Naive thymus-derived CD4-positive, alpha-beta T cell (primary cell): ENCODE measurements at places on chromosomes 13 and 19. TPM values are rescaled to one million over a fixed set of nuclear protein-coding genes. Genes with fewer than 3 reads are reported as not detected.
A peak's percentile ranks its signal among the peaks of the same experiment; 100 is the strongest.

GRCh38 chr13:50760751-50761150, 82.7 kb downstream of the DLEU7 start:
- DNase-seq, result no peak

DNA sequence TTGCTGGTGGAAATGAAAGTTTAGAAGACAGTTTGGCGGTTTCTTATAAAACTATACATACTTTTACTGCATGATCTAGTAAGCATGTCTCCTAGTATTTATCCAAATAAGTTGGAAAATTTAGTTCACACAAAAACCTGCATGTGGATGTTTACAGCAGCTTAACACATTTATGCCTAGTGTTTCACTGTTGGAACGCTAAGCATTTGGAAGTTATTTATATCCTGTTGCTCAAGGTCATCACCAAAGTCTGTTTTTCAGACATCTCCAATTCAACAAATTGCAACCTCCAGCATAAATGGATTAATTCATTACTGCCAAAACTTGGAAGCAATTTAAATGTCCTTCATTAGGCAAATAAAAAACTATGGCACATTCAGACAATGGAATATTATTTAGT, 461.8 kb downstream of the SUCLA2 start:
- DNase-seq, result no peak

Gene FPR1
- 6.4 TPM for total RNA-seq

Gene RGL3
- total RNA-seq, result not detected

GRCh38 chr13:31891472-31891871, 140.1 kb upstream of the FRY start:
- DNase-seq, result no peak

Gene SLC27A1
- 15.1 TPM for total RNA-seq

DNA sequence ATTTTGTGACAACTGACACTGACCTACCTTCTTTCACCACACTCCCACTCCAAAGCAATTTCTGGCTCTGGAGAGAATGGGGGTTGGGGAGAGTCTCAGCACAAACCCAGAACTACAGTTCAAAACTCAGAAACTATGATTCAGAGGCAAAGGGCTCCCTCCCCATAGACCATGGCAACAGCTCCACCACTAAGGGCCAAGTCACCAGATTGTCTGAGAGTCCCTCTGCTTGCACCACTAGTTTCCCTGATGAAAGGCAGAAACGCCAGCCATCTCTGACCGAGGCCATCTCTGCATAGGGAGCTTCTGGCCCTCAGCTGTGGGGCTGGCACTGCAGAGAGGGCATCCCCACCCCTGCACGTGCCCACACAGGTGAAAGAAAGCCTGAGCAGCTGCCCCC, 112.4 kb upstream of the VSTM2B start:
- DNase-seq, result no peak

DNA sequence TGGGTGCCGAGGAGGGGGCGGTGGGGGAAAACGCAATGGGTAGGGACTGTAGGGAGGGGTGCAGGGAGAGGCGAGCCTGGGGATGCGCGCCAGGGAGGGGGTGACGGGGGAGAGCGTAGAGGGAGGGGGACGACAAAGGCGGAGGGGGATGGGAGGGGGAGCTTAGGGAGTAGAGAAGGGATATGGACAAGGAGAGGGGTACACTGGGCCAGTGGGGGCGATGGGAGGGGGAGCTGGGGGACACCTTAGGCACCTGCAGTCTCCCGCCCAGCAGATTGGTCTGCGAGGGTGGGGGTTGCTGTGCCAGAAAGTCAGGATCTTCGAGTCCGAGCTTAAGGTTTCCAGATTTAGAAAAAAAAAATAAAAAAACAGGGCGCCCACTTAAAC, 15.7 kb downstream of the CCDC124 start:
- DNase-seq, result no peak

Gene DOCK6
- 0.10 TPM in 1 of 2 replicates, not detected in the other for total RNA-seq

DNA sequence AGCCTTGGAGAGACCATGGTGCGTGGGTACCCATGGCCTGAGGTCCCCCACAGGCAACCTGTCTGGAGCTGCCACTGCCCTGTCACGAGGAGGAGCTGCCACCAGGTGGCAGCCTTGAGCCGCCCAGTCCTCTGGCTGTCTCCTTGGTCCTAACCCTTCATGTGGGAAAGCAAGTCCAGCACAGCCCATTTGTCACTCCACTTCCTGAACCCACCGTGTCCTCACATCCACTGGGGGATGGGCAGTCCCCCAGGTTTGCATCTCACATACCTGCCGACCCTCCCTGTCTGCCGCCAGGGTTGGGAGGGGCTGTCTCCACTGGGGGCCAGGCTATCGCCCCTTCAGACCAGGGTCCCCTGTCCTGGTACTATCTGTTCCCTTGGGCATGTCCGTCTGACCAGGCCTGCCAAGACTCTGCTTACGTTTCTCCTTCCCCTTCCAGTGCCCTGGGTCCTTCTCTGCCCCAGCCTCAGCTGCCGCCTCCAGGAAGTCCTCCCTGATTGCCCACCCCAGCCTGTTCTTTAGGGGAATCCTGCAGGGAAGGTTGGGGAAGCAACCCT, 4.5 kb downstream of the FAM174C start:
- DNase-seq, result peak; percentile 84

GRCh38 chr19:8017808-8018207, 12.4 kb upstream of the ELAVL1 start:
- peak; percentile 50 for DNase-seq

- no peak for DNase-seq
Observed at GRCh38 chr19:50801107-50801506, 10.9 kb downstream of the ACP4 start.

DNA sequence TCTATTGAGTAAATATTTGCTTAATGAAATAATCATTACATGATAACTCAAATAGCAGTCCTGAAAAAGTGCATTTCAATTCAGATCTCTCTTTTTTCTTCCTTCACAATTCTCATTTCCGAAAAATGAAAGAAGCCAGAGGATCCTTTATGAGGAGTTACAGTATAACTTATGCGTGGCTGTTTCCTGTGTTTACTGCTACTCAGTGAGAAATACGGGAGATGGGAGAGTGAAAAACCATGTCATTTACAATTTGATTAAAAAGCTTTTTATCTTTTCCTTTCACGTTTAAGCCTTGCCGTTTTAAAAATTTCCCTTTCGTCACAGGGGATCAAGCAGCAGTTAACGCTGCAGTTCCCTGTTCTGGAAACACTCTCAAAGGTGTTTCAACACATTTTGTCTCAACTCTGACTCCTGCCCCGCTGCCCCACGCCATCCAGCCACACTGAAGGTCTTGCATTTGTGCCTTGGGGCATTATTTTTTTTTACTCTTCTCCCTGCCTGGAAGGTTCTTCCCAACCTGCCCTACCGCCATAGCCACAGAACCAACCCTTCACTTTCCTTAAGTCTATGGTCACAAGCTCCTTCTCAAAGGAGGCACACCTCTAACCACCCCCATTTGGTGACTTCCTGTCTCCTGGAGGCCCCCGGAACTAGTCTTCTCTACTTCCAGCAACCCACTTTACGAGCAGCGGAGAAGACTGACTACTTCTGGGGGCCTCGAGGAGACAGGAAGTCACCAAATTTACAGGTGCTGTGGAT, 17.0 kb downstream of the KL start:
- no peak for DNase-seq

Gene TMEM255B
- total RNA-seq, result 0.62 TPM
